ENCODE measurements at places on chromosomes 13 and 19.

DNA sequence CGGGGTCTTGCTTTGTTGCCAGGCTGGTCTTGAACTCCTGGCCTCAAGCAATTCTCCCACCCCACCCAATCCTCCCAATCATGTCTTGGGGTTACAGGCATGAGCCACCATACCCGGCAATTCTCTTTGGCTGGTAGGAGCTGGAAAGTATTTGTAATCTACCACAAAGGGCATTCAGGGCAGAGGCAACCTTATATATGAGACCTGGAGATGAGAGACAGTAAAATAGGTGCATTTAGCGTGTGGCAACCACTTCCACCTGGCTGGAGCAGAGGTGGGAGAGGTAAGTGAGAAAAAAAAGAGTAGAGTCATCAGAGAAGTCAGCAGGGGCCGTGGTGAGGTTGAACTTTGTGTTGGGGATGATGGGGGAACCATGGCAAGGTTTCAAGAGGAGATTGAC, 36.8 kb downstream of the VAV1 start:
- no peak for DNase-seq

- no peak for DNase-seq
Measured at GRCh38 chr13:40149611-40150274, 494.3 kb downstream of the COG6 start.

DNA sequence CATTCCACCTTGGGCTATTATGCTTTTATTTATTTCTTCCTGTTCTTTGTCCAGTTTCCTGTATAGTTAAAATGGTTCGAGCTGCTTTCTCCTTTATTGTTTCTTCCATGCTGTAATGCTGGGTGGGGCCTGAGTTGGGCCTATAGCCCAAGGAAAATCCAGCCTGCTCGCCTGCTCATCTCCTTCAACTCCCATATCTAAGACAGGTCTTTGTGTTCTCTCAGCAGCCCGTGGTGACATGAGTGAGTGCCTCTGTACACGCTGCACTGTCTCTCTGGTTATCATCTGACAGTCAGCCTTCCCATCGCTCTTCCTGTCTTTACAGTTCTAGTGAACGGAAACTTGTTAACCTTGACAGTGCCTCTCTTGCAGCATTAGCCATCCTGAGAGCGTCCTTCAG, 221.9 kb upstream of the SLC10A2 start:
- no peak for DNase-seq

GRCh38 chr19:35107545-35107944, 8.1 kb upstream of the FXYD3 start:
- no peak for DNase-seq

GRCh38 chr13:52994051-52994450, 34.6 kb upstream of the OLFM4 start:
- no peak for DNase-seq

- no peak for DNase-seq
Measured at GRCh38 chr19:4877753-4878490, 10.5 kb upstream of the PLIN3 start.

All from AML-193 (cell line).